ENCODE measurements at places on chromosomes 12 and 14.

DNA sequence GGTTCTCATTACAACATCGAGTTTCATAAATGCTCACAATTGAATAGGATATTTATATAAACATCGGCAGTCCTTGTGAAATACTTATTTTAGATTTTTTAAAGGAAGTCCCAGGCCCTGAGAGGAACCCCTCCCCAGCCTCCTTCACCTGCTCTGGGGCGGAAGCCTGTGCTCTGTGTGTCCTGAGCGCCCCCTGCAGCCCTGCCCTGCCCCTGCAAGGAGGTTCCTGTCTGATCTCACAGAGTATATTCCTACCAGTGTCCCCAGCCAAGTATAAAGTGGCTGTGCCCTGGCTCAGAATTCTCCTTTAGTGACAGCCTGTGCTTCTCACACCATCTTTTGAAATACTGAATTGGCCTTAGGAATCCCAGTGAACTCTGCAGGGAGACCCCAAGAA lies 659.5 kb downstream of the TMEM121 start:
- DNase-seq: no peak

DNA sequence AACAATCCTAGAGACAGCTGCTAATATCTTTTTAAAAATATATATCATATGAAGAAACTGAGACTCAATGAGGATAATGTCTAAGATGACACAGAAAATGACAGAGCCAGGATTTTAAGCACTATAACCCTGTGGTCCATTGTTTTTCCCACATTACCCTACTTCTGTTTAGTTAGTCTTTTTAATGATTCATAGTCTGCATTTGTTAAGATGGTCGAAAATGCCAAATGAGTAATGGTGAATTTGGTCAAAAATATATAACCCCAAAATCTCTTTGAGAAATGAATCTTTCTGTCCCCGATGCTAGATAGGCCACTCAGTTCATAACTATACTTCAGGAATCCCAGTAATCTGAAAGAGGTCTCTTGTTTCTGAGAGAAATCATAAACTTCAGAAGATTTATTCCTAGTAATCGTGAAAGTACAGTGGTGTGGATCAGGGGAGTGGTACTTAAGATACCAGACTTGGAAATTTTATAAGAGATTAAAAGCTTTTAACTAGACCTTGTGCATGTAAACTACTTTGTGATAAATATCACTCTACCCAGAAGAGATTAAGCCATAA lies 10.8 kb downstream of the RTRAF start:
- no peak for DNase-seq

GRCh38 chr12:53982648-53983567 lies 2.0 kb upstream of the HOXC10 start:
- no peak for DNase-seq

- DNase-seq: no peak
These were observed 812.8 kb downstream of the C12orf50 start for GRCh38 chr12:87216436-87216835.

DNA sequence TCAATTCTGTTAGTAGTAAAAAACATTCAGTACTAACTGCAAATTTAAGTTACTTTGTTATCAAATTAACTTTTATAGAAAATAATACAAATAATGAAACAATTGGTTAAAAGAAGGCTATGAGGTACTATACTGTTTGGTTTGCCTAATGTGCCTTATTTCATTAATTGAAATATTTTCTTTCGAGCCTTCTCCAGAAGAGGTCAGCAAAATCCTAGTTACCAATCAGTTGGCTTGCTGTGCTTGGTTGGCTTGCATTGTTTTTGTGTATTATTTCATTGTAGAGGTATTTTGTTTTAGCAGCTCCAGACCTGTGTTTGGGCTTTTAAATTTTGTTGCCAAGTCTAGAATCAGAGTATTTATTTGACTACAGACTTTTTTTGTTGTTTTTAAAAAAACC lies 68.5 kb downstream of the AEBP2 start:
- no peak for DNase-seq

GRCh38 chr12:23694307-23694706 lies 255.2 kb downstream of the SOX5 start:
- DNase-seq: no peak

GRCh38 chr14:24258548-24259265 lies 4.3 kb downstream of the TGM1 start:
- DNase-seq: no peak

- DNase-seq: no peak
These were observed 74.8 kb upstream of the FOXN3 start for GRCh38 chr14:89491711-89492381.

GRCh38 chr12:121110211-121110940 lies 22.3 kb upstream of the P2RX7 start:
- peak; percentile 62 for DNase-seq

DNA sequence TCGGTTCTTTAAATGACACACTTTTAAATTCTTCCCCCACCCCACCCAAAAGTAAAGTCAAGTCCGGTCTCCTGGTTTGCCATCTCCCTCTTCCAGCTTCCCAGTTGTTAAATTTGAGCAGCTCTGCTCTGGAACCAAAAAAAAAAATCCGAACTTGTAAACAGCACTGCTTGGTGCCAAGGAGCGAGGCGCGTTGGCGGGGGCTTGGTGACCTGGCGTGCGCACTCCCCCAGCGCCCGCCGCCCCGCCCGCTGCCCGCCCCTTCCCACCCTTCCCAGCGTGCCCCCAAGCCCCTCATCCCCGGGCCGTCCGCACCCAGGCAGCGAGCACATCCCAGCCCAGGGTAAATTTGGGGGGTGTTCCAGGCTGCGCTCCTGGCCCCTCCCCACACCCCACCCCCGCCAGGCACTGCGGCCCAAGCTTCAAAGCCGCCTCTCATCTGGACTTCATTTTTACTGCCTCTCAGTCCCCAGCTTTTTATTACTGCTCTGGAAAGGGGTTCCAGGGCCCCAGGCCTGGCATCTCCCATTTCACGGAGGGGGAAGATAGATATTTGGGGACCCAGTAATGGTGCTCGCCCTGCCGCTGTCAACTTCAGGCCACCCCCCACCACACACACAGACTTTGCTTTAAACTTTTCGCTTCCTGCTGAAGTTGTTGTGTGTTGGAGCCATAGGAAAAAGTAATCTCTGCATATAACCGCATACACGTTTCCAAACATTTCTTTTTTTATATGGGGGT lies 11.7 kb upstream of the ITGB7 start:
- DNase-seq: no peak

GRCh38 chr14:29738056-29738455 lies 189.6 kb downstream of the PRKD1 start:
- no peak for DNase-seq

DNA sequence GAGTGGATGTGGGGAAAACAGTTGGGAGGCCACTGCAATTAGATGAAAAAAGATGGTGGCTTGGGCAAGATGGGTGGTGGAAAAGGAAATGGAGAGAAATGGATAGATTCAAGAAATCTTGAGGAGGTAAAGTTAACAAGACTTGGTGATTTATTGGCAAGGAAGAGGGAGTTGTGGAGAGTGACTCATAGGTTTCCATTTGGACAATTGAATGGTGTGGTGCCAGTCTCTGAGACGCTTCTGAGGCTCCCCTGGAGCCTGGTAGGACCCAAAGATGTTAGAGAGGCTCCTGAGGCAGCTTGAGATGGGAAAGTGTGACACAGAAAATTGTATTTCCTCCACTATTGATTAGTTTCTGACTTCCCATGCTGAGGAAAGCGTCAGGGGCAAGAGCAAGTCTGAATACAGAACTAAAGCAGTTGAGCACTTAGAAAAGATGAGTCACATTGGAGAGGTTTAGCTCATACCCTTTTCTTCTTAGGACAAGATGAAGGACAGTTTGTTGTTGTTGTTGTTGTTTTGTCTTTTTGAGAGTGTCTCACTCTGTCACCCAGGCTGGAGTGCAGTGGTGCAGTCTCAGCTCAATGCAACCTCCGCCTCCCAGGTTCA lies 4.5 kb downstream of the PRPF40B start:
- no peak for DNase-seq

- no peak for DNase-seq
These were observed 433.0 kb downstream of the LRIG3 start for GRCh38 chr12:58487255-58487654.

DNA sequence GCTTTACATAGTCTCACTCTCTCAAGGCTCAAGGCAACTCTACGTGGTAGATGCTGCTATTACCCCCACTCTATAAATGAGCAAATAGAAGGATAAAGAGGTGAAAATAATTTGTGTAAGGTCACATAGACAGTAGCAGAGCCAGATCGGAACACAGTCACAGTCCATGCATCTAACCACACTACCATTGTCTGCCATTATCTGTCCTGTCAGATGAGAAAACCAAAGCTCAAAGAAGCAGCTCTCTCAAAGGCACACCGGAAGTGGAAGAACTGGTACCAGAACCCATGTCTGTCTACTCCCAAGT lies 134.4 kb upstream of the NUDT4 start:
- no peak for DNase-seq

GRCh38 chr14:64821651-64822050 lies 58.1 kb downstream of the SPTB start:
- no peak for DNase-seq

GRCh38 chr14:93788543-93789227 lies 400 bp upstream of the PRIMA1 start:
- no peak for DNase-seq

GRCh38 chr14:100898935-100899883 lies 4.3 kb downstream of the RTL1 start:
- no peak for DNase-seq

- no peak for DNase-seq
These were observed 791.0 kb downstream of the TMTC2 start for GRCh38 chr12:83477696-83478095.

DNA sequence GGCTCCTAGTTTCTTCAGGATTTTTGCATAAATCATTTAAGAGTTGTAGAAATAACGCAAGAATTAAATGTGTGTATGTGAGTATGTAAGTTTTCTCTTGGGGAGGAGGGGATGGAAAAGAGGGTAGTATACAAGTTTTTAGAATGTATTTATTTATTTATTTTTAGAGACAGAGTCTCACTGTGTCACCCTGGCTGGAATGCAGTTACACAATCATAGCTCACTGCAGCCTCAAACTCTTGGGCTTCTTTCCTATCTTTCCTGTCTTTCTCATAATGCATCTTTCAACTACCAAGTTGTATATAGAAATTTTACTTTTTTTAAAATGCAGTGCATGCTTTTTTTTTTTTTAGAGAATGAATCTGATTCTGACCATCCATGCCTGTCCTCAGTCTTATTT lies 269.0 kb upstream of the GARIN2 start:
- DNase-seq: no peak

- DNase-seq: no peak
These were observed 1043.2 kb upstream of the TMEM132C start for GRCh38 chr12:127223731-127224130.

GRCh38 chr12:55679691-55680090 lies 28.0 kb downstream of the ITGA7 start:
- no peak for DNase-seq

DNA sequence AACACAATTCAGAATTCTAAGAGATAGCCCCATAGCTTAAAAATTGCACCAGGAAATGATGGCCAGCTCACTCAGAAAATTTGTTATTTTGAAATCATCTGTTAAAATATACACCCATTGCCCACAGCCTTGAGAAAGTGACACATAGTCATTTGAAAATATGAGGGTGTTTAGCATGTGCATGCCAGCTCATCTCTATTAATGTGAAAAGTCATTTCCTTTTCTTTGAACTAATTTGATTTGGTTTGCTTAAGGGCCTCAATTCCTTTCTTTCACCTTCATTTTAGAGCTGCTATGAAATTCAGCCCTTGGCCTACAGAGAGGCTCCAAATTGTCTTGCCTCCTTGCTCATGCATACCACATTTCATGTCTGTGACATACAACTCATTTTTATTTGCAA lies 241.4 kb downstream of the PHLDA1 start:
- no peak for DNase-seq

DNA sequence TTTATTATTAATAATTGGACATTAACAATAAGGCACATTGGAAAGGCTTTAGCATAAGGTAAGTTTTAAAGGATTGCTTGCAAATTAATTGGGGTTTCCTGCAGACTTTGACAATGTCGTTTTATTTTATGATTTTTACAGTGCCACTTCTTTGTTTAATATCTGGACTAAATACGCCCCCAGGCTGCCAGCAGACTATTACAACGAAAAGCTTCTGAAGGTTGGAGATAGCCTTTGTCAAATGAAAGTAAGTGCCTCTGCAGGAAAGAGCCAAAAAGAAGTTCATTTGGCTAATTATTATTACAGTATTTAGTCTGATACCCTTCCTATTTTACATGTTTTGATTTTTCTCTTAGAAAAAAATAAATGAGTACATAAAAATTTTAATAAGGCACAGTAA lies 11.3 kb downstream of the CFAP54 start:
- no peak for DNase-seq

DNA sequence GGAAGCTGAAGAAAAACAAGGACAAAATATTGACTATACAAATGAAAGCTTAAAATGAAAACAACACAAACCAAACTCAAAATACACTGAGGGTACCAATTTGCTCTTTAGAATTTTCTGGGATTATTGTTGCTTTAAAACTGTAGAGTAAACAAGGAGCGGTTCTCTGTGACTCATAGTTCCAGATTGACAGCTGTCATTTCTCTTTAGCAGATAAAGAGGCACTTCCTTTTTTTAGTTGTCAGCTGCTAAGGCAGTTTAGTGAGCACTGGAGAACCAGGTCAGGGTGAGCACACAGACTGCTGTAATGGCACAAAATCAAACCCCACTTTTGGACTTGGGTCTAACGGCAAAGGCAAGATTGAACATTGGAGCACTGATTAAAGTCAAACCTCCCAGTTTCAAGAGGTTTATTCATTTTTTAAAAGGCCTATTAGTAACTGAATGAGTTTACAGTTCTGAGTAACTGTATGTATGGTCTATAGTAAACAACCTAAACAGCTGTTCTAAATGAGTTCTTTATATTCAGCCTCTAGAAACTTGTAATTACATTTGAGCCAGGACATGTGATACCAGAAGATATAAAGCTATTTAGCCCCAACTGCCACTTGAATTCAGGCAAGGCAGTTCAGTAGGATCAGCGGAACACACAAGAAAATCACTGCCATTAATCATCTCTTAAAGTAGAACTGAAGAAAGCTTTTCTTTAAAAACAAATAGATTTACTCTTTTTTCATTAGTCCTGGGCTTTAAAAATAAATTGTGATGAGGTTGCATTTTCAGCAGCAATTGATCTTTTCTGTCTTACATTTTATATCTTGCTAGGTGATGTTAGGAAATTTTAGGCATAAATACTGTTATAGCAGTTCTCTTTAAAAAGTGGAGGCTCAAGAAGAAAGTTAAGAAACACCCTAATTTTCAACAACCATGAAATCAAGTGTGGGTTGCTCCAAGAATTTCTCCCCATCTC lies 71.7 kb upstream of the PRICKLE1 start:
- DNase-seq: no peak

GRCh38 chr12:131133015-131133905 lies 179.6 kb downstream of the ADGRD1 start:
- no peak for DNase-seq

DNA sequence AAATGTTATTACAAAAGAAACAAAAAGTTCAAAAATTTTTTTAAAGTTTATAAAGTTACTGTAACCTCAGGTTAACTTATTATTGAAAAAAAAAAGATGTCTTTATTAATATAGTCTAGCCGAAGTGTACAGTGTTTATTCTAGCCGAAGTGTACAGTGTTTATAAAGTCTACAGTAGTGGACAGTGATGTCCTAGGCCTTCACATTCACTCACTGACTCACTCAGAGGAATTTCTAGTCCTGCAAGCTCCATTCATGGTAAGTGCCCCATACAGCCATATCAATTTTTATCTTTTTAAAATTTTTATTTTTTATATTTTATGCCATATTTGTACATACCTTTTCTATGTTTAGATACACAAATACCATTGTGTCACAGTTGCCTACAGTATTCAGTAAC lies 10.4 kb downstream of the ATG2B start:
- no peak for DNase-seq

Data from GM19239 (cell line).